Thoracic aorta (tissue), 2 donors: ENCODE measurements at places on chromosomes 2 and 18. TPM values are rescaled to one million over a fixed set of nuclear protein-coding genes. Genes with fewer than 3 reads are reported as not detected.

Gene EIF2AK3
- total RNA-seq = 33.6 TPM

Gene TWSG1
- total RNA-seq = 107 TPM

Gene ITM2C
- total RNA-seq = 65.5 TPM

Gene APOB
- 4.7 TPM for total RNA-seq

Gene SP9
- not detected for total RNA-seq

Gene PTCD3
- 70.7 TPM for total RNA-seq

DNA sequence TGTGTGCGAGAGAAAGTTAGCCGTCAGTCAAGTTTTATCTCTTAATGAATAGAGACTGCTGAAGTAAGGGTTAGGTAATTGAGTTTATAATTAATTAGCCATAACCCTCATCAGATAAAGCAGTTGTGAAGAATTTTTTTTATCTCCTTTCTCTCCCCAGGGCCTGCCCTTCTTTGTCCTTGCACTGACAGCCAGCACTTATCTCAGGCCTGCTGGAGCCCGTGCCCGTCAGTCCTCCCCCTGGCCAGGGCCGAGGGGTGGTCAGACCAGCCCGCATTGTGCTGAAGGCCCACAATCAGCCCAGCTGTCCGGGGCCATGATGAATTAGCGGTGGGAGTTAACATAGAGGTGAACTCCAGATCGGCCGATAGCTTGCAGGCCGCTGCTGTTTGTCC, 315.7 kb downstream of the GBX2 start:
- DNase-seq = no peak

DNA sequence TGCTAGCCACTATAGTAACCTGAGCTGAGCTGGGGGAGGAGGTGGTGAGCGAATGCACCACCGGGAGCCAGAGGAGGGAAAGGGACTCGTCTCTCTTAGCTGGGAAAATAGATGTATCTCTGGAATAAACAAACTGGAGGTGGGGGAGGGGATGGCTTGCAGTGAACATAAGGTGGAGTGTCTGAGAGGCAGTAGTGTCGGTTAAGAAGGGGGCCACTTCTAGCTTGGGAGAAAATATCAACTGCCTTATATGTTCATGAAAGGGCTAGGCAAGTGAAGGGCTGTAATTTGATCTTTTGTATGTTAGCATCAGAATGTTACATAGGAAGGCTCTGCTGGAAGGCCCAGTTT, 2.2 kb downstream of the SETBP1 start:
- DNase-seq = no peak

GRCh38 chr2:69300650-69301049, 86.4 kb downstream of the GFPT1 start:
- no peak for DNase-seq

DNA sequence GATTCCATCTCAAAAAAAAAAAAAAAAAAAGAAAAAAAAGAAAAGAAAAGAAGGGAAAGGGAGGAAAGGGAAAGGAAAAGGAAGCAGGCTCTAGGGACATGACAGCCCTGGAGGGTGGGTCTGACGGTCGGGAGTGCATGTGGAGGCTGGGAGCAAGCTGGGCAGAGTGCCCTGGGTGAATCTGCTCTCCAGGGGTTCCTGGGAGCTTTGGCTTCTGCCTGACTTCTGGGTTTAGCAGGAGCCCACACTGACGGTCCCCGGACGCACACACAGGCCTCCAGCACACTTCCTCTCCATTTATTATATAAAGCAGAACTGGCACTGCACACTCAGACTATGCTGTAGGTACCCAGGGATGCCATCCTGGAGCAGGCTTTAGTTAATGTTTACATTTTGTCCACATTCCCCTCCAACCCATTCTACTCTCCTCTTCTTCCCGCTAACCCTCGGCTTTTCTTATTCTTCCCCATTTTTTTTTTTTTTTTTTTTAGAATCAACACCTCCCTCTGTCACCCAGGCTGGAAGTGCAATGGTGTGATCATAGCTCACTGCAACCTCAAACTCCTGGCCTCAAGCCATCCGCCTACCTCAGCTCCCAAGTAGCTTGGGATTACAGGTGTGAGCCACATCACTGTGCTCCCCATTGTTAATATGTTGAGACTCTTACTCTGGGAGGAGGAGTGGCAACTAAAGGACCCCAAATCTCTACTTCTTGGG, 151.1 kb upstream of the SLC1A4 start:
- DNase-seq = no peak

DNA sequence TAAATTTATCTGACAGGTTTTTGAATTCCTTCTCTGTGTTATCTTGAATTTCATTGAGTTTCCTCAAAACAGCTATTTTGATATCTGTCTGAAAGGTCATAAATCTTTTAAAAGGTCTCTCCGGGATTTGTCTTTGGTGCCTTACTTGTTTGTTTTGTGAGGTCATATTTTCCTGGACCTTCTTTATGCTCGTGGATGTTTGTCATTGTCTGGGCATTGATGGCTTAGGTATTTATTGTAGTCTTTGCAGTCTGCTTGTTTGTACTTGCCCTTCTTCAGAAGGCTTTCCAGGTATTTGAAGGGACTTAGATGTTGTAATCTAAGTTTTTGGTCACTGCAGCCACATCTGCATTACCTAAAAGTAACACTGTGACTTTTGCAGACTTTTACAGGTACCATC, 355.2 kb downstream of the PARD3B start:
- no peak for DNase-seq

GRCh38 chr2:217710211-217710765, 292.5 kb downstream of the TNS1 start:
- no peak for DNase-seq

- DNase-seq = no peak
These were observed 88.7 kb downstream of the NRP2 start for GRCh38 chr2:205771031-205771430.

DNA sequence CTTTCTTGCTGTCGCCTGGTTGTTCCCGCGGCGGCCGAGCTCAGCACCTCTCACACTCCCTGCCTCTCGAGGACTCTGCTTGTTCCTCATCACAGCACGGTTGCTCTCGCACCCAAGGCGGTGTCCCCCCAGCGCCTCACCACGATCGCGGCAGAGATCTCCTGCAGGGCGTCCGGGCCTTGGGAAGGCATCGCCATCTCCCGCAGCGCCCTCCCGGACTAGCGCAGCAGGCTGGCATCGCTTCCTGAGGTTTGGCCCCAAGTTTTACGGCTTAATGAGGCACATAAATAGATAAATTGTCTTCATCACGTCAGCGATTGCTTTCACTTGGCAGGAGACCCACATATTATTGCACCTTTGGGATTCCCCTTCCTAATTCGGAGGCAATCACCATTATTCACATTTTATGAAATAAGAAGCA, 125.4 kb downstream of the RGPD3 start:
- no peak for DNase-seq

DNA sequence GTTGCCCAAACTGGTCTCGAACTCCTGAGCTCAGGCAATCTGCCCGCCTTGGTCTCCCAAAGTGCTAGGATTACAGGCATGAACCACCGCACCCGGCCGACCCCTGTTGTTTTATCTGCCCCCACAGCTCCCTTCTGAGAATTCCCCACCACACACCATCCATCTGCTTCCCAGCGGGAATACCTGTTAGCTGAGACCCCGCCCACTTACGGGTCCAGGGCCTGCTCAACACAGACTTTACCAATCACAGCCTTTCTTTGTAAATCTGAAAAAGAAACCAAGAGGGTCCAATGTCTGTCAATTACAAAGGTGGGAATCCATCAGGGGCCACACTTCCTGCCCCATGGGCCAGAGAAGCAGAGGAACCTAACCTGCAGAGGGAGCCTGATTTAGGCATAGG, 14.2 kb upstream of the CABLES1 start:
- DNase-seq = no peak

GRCh38 chr2:23029111-23029510, 355.9 kb upstream of the KLHL29 start:
- DNase-seq = no peak

GRCh38 chr18:22311301-22311700, 106.4 kb downstream of the CTAGE1 start:
- no peak for DNase-seq
